ENCODE measurements at places on chromosomes 3 and 15.

DNA sequence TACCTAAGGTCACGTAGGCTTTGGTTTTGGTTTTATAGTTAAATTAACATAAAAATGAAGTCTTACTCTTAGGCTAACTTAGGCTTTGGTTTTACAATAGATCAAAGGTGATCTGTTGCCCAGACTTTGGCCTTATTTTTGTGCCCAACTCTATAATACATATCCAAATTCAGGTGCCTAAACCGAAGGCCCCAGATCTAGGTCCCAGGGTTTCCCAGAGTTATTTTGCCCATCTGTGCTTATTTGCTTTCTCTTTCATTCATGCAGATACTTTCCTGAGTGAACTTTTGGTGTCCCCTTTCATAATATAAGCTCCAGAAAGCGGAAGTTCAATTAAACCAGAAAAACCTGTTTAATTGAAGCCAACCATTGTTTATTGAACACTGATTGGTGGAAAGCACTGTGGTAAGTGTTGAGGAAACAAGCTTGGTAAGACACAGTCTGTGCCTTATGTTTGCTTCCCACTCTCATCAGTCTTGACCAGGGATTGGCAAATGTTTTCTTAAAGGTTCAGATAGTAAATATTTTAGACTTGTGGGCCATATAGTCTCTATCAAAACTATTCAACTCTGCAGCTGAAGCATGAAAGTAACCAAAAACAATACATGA lies 209.7 kb downstream of the WDR72 start:
- no peak for DNase-seq

GRCh38 chr3:138348754-138349739 lies 668 bp downstream of the MRAS start:
- peak; percentile 64 for DNase-seq

- DNase-seq: no peak
Observed at GRCh38 chr3:50150404-50150750, 4.7 kb upstream of the SEMA3F start.

- no peak for DNase-seq
Observed at GRCh38 chr3:133393204-133393603, 6.7 kb upstream of the BFSP2 start.

GRCh38 chr3:9314796-9315195 lies 48.1 kb upstream of the THUMPD3 start:
- no peak for DNase-seq
